Stimulated activated naive CD4-positive, alpha-beta T cell treated with Interleukin-2 at 50 U/mL for 16 hours (primary cell): ENCODE measurements at places on chromosomes 3 and 15.

GRCh38 chr15:70486451-70487386 is 276.6 kb downstream of the UACA start:
- DNase-seq = peak; percentile 81

GRCh38 chr3:136350132-136350531 is 100.0 kb downstream of the PCCB start:
- DNase-seq = no peak

DNA sequence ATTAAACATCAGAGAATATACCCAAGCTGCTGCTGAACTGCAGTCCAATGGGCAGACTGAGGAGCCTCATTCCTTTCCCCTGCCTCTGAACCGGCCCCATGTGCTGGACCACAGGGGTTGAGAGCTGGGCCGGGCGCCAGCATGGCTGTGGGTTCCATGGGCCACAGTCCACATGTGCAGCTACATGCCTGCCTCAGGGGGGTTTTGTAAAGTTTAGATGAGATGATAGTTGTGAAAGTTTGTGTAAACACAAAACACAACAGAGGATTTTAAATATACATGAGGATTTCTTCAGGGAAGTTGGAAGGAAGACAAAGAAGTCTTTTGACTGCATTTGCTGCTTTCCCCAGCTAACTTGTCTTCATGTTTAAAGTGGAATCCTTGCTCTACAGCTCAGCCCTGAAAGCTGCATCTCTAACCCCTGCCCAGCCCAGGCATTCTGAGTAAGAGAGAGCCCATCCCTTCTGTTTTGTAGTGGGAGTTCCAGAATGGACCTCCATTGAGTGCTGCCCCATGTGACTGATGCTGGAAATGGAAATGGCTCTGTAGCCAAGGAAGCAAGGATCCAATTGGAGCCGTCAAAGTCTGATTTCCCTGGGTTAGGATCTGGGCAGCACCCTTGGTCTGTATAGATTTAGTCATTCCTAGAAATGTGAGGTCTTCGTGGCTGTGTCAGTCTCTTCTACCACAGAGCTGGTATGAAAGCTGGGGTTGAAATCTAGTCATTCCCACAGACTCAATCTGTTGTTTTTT is 17.5 kb downstream of the SLC12A8 start:
- no peak for DNase-seq

DNA sequence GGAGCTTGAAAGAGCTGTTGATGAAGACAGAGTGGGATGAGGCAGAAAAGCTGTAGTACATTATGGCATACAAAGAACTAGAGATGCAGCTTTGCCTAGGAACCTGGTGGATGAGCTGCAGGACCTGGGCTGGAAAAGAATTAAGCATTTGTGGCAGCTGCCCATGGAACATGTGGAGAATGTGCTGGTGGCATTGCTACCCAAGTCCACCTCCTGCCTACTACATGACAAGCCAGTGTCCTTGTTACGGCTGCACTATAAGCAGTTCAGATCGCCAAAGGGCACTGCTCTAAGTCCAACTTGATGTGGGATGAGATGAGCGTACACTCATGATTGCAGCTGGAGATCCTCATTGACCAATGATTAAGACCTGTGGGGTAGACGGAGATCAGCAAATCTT is 81.1 kb upstream of the ADPGK start:
- DNase-seq = no peak

DNA sequence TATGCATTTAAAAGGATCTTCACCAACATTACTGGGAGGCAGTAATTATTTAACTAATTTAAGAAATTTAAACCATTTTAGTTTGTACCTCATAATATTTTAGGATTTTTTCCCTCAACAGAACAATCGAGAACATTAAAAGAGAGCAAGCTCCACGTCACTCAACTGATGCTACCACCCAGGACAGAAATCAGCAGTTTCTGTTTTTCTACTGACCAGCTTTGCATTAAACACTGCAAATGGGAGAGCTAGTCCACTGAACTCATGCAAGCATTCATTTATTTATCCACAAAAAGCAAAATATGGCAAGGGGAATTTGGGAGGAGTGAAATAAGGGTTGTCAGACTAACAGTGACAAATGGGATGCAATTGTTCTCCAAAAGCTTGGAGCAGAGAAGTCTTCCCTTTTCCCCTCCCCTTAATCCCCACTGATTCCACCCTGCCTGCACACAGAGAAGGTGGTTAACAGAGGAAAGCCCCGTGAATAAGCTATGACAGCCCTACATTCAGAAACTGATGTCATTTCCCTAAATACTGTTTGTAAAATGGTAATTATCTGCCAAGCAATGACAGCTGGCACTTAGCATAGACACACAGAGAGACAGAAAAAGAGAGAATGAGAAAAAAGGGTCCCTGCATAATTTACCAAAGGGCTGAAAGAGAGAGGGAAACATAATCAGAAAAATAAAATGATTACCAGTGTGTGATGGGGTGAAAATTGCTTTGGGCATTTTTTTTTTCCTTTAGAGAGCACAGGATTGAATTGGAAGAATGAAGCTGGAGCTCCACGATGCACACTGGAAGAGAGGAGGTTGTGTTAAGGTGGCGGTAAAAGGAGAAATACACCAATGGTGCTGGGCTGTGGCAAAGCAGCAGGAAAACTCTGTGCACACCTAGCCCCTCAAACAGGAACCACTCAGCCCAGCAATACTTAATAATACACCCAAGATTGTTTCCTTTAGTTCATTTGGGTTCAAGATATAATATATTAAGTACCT is 777.4 kb downstream of the TUSC7 start:
- DNase-seq = no peak

DNA sequence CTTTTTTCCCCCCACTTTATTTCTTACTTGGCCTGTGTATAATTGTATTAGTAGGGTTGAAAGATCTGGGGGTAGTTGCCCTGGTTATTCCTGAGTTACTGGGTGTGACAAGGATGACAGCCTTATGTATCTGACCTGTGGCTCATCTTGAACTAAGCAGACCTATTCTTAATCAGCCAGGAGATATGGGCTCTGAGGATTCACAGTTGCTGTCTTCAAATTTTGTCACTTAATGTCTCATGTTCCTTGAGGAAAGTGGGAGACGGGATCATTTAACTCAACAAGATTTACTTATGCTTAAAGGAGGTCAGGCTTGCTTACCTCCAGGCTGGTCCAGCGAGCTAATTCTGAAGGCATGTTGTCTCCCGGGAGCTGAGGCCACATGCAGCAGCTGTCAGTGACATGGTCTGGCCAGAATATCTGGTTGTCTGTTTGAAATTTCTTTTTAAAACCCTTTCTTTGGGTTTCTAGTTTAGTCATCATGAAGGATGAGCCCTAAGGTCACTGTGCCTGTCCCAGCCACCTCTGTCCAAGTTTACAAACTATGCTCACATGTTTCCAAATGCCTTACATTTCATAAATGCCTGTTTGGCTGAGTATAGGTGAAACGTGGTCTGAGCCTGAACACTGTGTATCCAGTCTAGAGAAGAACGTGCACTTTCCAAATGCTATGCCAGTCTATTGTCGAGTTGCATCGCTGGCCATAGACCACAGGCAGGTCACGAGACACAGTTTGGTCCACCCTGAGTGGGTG is 26.8 kb downstream of the LRTM1 start:
- no peak for DNase-seq

- no peak for DNase-seq
Measured at GRCh38 chr3:81554388-81554787, 207.1 kb downstream of the GBE1 start.

DNA sequence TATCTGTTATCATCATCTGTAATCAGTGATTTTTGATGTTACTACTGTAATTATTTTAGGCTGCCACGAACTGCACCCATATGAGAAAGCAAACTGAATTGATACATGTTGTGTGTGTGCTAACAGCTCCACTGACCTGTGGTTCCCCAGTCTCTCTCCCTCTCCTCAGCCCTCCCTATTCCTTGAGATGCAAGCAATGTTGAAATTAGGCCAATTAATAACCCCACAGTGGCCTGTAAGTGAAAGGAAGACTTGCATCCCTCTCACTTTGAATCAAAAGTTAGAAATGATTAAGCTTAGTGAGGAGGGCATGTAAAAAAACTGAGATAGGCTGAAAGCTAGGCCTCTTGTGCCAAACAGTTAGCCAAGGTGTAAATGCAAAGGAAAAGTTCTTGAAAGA is 218.6 kb upstream of the LRRFIP2 start:
- DNase-seq = no peak

DNA sequence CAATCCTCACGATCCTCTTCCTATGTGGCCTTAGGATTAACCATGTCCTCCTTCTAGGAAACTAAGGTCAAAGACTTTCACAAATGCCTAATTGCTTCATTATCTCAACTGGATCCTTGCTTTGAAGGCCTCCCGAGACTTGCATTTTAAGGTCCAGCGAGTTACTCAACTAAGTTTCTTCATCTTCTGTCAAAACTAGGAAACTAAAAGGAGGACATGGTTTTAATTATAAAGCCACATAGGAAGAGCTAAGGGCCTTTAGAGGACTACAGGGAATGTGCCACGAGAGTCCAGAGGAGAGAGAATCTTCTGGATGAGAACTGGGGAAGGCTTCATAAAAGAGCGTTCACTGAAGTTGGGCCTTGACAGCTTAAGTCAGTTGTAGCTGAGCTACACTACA is 87.8 kb upstream of the LPP start:
- DNase-seq = no peak

DNA sequence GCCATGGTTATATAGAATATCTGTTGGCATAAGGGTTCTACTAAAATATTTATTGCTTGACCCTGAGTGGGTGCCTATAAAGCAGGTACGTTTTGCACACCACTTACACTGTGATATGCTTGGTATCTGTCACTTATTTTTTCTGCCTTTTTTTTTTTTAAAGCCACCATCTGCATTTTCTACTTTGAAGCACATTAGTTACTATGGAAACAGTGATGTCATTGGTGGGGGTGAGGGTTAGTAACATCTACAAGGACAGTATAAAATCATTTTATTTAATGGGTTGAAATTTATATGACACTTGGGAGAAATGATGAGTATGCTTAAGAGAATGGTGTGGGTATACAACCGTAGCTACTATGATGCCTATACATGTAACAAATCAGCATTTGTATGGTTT is 25.6 kb downstream of the SLCO3A1 start:
- DNase-seq = no peak

DNA sequence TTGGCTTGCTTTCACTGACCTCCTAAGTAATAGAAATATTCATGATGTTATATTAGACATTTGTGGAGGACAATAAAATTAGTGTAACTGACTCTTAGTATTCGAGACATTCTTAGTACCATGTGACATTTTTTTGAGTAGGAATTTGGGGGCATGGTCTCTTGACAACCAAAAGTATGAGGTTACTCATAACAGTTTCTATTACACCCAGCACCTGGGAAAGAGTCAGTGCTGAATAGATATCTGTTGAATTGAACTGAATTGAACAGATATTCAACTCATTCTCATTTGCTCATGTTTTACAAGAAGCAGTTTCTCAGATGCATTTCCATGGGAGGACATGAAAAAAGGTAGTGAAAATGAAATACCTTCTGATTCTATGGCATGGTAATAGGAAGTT is 84.4 kb downstream of the CMSS1 start:
- DNase-seq = no peak

DNA sequence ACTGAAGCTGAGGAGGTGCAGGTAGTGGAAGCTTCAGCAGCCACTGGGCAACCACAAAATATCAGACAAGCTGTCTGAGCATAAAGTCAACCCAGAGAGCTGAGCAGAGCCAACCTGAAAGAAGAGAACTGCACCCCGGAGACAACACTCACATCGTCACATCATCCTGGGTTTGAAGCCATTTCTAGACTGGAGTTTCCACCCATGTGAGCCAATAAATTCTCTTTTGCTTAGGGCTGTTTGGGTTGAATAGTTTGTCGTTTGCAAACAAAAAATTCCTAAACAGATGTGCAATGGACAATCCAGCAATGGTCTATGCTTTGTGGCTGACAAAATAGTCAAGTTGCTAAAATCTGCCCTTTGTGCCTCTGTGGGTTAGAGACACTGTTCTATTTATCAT is 15.3 kb upstream of the RAD18 start:
- no peak for DNase-seq

DNA sequence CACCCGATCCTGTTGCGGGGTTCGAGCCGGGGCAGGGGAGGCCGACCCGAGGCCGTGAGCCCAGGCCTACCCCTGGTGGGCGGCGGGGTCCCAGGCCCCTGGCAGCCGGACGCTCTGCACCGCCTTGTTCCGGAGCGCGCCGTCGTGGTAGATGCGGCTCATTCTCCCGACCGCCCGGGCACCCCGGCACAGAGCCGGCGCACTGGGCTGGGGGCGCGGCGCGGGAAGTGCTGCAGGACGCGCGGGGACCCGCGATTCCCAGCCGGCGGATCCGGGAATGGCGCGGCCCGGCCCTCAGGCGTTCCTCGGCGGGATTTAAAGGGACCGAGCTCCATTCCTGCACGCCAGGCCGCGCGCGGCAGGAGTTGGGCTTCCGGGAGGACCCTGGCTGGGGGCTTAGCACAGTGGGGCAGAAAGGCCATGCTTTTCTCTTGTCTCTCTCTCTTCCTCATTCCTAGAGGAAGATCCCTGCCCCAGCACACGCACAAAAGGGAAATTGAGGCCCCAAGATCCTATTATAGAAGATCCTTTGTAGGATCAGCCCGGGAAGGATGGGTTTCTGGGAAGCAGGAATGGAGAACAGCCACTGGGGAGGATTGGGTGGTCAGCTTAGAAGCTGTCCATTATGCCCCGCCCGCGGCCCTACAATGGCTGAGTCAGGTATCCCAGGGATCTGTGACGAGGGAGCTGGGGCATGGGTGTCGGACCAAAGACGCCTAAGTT is at the start of gene ARPIN:
Gene ARPIN (minus strand): TSS at position 279 of the 723 bp plus-strand sequence. CDS start 117 bp downstream, at position 162.
- DNase-seq = no peak

GRCh38 chr3:189937302-189938127 is 183.2 kb downstream of the P3H2 start:
- DNase-seq = no peak

DNA sequence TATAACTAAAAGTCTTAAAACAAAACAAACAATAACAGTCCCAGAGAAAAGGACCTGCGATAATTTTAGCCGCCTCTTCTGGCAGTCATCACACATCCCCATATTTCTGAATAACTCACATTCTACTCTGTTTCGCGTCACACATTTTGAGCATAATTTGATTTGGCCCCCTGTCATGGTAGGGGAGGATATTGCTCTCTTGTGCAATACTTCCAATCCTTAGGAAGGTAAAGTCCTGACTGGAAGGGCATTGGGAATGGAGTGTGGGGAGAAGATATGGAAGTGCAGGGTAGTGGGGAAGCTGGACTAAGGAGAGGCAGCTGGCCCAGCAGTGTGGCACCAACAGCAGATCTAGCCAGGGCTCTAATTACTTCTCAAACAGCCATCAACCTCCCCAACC is 11.3 kb upstream of the FSIP1 start:
- DNase-seq = no peak

GRCh38 chr3:87199628-87200027 is 27.5 kb upstream of the CHMP2B start:
- no peak for DNase-seq

- no peak for DNase-seq
Measured at GRCh38 chr3:157837336-157837735, 268.9 kb downstream of the SHOX2 start.
